Naive thymus-derived CD4-positive, alpha-beta T cell (primary cell): ENCODE measurements at places on chromosomes 7 and 10. TPM values are rescaled to one million over a fixed set of nuclear protein-coding genes. Genes with fewer than 3 reads are reported as not detected.

DNA sequence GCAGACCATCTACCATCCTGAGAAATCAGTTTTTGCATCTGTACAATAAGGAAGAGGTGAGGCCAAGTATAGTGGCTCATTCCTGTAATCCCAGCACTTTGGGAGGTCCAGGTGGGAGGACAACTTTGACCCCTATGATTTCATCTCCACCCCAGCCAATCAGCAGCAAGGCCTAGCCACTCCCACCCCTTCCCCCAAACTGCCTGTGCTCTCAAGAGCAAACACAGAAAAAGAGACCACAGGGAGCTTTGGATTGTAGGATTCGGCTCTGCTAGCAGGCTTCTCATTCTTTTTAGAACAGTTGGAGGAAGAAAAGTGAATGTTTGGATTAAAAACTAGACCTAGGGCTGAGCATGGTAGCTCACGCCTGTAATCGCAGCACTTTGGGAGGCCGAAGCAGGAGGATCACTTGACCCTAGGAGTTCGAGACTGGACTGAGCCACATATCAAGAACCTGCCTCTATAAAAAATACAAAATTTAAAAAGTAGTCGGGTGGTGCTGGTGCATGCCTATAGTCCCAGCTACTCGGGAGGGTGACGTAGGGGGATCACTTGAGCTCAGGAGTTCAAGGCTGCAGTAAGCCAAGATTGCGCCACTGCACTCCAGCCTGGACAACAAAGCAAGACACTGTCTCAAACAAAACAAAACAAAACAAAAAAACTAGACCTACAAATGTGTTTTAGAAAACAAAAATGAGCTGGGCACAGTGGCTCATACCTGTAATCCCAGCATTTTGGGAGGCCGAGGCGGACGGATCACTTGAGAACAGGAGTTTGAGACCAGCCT is 25.1 kb upstream of the PROSER2 start:
- no peak for DNase-seq

MMD2 gene
- total RNA-seq: not detected

GRCh38 chr7:156979711-156980110 is 30.2 kb downstream of the NOM1 start:
- no peak for DNase-seq

DNA sequence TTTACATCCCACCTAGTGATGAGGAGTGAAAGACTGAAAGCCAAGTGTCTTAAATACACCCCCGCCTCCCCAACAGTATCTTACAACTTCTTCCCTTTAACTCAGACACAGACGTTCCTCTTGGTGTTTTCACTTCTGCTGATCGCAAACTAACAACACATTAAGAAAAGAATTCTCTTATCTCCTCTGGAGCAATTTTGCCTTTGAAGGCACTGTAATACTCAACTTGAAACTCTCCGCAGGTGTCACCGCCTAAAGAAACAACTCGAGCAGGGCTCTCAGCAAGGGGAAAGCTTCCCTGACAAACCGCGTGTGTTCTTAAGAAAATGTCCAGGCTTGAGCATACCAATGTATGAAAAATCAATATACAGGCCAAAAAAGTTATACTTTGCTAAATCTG is 452 bp downstream of the SEMA3C start:
- DNase-seq: no peak

- DNase-seq: no peak
Observed at GRCh38 chr10:77319557-77319956, 318.1 kb downstream of the KCNMA1 start.

GRCh38 chr10:106528702-106529101 is 635.8 kb downstream of the SORCS1 start:
- DNase-seq: no peak

- peak; percentile 2 for DNase-seq
Observed at GRCh38 chr10:124354411-124355382, 64.0 kb downstream of the OAT start.

- no peak for DNase-seq
Observed at GRCh38 chr10:34017281-34017680, 682.8 kb upstream of the NRP1 start.

DNA sequence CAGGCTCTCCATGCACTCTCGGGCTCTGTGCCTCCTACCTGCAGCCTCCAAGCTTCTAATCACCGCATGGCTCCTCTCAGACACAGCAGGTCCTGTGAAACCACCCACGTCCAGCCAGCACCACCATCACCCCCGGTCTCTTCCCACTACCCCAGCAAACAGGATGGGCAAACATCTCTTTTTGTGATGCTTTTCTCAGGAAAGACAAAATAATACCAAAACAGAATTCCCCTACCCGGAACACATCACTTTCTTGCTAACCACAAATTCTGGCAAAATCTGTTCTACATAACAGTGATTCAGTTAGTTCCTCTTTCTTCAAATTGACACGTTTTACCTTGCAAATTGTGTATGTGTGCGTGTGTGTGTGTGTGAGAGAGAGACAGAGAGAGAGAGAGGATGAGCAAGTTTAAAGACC is 6.5 kb downstream of the SNX8 start:
- DNase-seq: no peak

DNA sequence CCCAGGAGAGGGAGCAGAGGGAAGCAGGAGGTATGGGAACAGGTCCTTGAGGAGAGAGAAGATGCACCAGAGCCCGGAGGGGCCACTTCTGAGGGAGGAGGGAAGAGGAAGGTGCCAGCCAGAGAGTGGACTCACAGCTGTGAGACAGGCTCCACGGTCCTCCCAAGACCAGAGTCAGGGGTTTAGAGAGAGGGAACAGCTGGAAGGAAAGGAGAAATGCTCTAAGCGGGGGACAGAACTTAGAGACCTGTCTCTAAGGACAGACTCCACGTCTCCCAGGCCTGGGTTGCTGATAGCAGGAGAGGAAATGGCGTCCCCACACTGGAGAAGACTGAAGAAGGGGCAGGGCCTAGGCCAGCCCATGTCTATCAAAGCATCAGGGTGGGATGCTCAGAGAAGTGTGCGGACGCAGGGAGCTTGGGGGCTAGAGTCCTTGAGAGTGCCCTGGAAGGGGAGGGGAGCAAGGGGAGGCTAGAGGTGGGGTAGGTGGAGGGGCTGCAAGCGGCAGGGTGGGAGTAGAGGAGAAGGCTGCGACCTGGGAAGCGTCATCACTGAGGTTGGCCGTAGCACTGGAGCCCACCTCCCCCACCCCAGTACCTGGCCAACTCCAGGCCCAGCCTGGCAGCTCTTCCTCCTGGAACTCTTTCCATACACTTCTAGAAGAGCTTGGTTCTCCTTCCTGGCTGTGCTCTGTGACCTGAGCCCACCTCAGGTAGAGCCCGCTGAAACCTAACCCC is 25.6 kb upstream of the GRID1 start:
- DNase-seq: no peak

DNA sequence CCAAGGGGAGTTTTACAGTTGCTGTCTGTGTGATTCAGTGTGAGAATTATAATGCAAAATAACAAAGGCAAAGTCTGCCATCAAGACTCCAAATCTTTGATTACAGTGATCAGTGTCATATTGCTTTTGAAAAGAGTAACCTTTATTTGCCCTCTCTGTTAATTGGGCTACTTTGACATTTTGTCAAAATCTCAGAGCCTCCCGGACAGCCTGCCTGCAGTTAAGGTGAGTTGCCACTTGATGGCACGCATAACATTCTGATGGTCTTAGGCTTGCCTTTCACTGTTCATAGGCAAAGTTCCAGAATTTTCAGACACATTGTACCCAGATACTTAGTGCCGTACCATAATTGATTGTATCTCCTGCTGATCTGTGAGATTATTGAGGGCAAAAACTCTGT is 253.5 kb downstream of the ABCA13 start:
- no peak for DNase-seq

VWDE gene
- 4.0 and 4.6 TPM in 2 replicates for total RNA-seq

TMEM270 gene
- total RNA-seq: not detected

- DNase-seq: no peak
Observed at GRCh38 chr10:35570397-35570796, 34.7 kb upstream of the GJD4 start.
